ENCODE measurements at places on chromosomes 6 and 20.

- no peak for DNase-seq
Measured at GRCh38 chr6:126143761-126144251, 157.5 kb downstream of the TRMT11 start.

DNA sequence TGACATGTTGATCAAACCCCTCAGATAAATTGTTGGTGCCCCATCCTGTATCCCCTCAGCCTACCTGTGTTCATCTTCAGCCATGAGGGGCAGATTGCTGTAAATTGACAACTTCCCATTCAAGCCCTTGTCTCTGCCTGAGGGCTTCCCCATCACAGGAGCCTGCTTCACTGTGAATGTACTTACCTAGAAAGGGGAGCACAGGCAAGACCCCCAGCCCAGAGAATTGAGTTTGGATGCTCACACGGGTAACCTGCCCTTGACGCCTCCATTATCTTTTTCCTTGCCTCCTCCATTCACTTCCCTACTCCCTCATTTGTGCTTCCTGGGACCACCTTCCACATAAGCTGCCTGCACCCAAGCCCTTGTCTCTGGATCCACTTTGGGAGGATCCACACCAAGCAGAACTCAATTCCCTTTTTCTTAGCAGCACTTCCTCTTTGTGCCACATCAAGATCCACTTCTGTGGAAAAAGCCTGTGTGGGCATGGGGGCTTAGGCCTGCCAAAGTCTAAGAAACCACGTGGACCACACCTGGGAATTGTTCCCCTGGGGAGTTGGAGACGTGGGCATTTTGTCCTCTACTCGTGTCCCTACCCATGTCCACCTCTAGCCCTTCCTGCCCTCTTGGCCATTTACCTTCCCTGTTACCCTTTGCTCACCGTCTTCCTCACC, 103.4 kb upstream of the FOXA2 start:
- no peak for DNase-seq

DNA sequence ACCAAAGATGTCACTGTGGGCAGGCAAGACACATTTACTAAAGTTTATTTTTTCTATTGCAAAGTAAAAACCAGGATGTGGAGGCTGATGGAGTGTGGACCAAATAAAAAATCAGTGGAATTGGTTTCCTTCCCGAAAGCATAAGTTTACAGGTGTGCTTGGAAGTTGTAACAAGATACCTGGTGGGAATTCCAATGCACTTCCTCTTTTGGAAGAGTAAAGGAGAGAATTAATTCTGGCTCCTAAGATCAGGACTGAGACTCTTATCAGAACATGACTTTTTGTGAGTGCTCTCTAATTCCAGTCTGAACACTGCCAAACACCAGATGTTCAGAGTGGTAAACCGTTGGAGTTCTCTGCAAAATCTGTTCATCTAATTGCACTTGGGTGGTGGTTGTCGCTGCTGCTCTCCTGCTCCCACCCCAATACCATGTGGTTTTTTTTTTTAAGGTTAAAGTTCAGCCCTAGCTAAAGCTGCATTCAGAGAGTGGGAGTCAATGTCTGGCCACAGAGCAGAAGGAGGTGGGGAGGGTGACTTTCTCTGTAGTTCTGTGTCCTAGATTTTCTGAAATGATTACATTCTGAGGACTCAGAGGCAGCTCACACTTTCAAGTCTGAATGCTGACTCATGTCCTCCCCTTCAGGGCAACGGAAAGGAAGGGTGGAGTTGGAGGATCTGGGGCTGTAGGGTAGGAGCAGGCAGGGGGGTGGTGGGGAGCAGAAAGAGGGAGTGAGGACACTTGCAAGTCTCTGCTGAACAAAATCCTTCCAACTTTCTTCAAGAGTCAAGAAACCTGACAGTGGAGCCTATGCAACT, 275.8 kb upstream of the PRDM1 start:
- DNase-seq: peak; percentile 18

- DNase-seq: no peak
Measured at GRCh38 chr20:37944456-37944981, 41.6 kb downstream of the VSTM2L start.

GRCh38 chr20:45792317-45793118, 764 bp downstream of the DNTTIP1 start:
- DNase-seq: peak; percentile 15

GRCh38 chr20:51122931-51123658, 100.2 kb upstream of the KCNG1 start:
- peak; percentile 27 for DNase-seq

DNA sequence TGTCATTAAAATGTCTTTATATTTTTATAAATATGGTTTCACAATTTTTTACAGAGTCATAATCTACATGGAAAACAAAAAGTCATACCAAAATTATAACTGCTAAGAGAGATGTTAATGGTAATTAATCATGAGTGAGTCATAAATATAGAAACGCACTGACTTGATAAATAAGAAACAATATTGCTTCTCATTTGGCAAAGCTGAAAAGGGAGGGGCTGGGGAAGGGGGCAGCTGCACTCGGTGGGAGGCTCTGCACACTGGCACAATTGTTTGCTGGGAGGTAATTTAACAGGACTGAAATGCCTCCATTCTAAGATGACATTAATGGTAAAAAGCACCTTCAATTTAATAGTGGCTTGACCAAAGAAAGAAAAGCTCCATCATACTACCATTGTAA, 133.3 kb upstream of the AGPAT4 start:
- no peak for DNase-seq

GRCh38 chr6:107107791-107108190, 7.5 kb downstream of the BEND3 start:
- no peak for DNase-seq

GRCh38 chr6:133767357-133767970, 121.4 kb upstream of the TCF21 start:
- DNase-seq: no peak

DNA sequence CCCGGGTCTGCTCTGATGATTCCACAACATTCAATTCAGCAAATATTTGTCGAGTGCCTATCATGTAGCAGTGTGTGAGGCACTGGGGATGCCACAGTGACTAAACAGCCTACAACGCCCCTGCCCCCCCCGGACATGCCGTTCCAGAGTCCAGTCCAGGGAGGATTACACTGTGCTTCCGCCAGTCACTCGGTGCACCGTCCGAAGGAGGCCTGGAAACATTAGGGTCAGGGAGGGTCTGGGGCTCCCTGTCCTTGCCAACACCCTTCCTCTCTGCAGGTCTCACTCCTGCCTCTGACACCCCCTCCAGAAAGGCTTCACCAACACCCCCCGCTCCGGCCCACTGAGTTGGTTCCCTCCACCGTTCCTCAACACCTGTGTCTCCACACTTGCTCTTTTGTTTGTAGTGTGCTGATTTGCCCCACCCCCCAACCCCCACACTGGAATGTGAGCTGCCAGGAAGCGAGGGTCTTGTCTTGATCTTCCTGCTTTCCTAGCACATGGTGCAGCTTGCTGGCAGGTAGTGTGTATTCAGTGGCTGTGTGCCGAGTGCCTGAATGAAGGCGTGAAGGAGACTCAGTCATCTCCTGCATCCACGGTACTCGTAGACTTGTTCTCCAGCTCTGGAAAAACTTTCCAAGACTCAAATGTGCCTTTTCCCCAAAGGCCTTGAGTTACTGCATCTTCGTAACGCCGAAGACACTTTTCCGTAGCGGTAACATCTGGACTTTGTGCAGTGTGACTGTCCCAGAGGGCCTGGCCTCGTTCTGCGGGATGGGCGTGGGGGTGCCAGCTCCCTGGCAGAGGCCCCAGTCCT, 150.4 kb downstream of the ZDHHC14 start:
- DNase-seq: peak; percentile 76

- no peak for DNase-seq
Measured at GRCh38 chr6:122511193-122511924, 39.8 kb upstream of the SERINC1 start.

All from kidney (tissue), 22 donors.